Tongue (tissue), 3 donors: ENCODE measurements at places on chromosomes 4 and X. TPM values are rescaled to one million over a fixed set of nuclear protein-coding genes. Genes with fewer than 3 reads are reported as not detected.
A peak's percentile ranks its signal among the peaks of the same experiment; 100 is the strongest.

XG gene
- 6.4 TPM for total RNA-seq

DNA sequence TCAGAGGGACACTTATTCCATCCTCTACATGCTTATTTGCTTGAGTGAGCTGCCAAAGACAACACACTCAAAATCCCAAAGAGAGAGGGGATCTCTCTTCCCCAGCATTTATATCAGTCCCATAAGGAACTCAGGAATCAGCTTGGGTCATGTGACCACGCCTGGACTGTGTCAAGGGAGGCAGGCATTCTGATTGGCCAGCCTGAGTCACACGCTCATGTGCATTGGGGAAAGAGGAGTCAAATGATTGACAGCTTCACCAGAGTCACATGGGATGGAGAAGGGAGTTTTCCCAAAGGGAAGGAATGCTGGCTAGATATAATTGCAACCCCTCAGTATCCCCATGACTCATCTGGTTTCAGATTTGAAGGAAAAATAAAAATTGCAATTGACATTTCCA lies 49.0 kb downstream of the RWDD4 start:
- DNase-seq: no peak

DNA sequence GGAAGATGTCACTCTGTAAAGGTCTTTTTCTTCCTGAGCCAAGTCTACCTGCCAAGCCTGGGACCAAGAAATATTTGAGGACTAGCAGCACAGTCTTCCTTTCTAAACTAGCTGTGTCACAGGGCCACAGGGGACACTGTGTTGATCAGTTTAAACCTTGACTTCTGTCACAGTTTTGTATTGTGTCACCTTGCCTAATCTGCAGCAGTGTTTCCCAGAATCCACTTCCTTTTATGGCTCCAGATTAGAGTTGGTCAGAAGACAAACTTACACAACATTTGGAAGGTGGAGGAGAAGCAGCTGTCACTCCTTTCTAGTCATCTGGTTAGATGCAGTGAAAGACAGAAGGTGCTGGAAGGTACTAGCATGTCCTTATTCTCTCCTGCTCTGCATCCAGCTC lies 143.1 kb upstream of the BCOR start:
- DNase-seq: no peak

GRCh38 chr4:29043411-29043810 lies 1676.8 kb upstream of the PCDH7 start:
- DNase-seq: no peak

POF1B gene
- 6.3 TPM for total RNA-seq

DNA sequence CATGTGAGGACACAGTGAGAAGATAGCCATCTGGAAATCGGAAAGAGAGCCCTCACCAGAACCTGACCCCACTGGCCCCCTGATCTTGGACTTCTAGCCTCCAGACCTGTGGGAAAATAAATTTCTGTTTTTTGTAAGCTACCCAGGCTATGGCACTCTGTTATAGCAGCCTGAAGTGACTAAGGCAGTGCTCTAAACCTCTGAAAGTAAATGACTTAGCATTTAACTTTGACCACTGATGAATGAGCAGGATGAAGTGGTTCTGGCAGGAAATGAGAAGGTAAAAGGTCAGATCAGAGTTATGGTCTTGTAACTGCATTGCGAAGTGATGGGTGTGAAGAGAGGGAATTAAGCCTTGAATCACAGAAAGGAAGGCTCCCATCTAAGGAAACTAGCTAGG lies 17.0 kb downstream of the GPAT3 start:
- DNase-seq: no peak

DNA sequence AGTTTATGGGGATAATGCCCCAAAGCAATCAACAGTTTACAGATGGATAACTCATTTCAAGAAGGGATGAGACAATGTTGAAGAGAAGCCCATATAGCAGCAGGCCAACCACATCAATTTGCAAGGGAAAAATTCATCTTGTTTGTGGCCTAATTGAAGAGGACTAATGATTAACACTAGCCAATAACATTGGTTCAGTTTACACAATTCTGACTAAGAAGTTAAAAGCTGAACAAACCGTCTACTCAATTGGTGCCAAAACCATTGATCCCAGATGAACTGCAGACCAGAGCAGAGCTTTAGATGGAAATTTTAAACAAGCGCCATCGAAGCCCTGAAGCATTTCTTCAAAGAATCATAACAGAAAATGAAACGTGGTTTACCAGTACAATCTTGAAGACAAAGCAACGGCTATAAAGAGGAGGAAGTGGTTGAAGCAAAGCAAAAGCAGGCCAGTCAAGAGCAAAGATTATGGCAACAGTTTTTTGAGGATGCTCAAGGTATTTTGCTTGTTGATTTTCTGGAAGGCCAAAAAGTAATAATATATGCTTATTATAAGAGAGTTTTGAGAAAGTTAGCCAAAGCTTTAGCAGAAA lies 20.5 kb upstream of the BLTP1 start:
- no peak for DNase-seq

DNA sequence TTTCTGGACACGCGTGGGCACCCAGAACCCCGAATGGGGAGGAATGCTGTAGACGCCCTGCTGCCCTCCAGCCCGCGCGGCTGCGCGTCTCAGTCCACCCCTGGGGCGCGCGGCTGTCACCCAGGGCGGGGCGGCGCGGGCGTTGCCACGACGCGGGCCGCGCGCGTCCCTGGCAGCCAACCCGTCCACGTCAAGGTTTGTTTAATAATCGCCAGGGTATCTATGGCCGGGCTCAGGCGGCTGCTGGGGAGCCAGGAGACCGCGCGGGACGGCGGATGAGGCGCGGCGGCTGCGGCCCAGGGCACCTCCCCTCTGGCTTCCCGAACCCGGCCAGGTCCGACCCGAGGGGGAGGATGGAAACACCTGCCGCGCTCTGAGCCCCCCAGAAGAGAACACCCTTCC lies at the start of gene SPATA18:
SPATA18 (plus strand) TSS at position 92 of the 402 bp plus-strand sequence. CDS start 401 bp downstream, outside the sequence.
- peak; percentile 46 for DNase-seq

DNA sequence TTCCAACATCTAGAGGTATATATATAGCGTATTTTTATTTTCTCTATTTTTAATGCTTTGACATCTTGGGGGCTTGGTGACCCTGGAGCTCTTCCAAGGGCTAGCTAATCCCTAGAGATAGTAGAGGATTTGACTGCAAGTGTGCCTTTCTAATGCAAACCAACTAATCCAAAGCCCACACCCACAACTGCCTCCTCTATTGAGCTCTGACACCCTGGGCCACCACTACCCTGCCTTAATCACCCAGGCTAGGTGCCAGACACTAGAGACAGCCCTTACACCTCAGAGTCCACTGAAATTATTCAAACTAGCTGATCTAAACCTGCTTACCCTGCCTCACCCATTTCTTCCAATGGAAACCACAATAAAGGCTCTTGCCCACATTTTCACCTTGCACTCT lies 69.6 kb upstream of the ATXN3L start:
- DNase-seq: no peak

MAGEB2 gene
- not detected for total RNA-seq

GRCh38 chrX:129945131-129945530 lies 37.3 kb upstream of the BCORL1 start:
- DNase-seq: no peak
